ENCODE measurements at places on chromosomes 7 and 10.

DNA sequence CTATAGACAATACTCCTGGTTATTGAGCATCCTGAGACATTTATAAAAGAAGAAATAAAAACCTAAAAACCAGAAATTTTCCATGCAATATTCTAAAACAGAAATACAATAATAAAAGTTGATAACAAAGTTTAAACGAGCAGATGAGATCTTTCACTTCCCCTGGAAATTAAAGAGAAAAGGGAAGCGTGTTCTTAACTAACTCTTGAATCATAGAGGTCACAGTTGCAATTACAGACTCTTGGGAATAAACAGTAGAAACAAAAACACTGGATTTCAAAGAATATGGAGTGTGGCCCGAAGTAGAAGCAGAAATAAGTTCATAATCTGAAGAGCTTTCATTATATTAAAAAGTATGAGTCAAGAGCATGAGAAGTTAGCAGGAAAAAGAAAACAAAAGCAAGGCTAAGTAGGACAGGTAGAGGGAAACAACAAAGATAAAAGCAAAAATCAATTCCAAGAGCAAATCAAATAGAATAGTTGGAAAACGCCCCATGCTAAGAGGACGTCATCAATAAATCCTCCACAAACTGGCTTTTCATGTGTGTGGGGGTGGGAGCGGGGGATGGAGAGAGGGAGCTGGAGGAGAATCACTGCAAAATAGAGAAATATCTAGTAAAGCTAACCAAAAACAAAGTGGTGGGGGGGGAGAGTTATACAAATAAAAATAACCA is 55.2 kb upstream of the C10orf71 start:
- no peak for DNase-seq

DNA sequence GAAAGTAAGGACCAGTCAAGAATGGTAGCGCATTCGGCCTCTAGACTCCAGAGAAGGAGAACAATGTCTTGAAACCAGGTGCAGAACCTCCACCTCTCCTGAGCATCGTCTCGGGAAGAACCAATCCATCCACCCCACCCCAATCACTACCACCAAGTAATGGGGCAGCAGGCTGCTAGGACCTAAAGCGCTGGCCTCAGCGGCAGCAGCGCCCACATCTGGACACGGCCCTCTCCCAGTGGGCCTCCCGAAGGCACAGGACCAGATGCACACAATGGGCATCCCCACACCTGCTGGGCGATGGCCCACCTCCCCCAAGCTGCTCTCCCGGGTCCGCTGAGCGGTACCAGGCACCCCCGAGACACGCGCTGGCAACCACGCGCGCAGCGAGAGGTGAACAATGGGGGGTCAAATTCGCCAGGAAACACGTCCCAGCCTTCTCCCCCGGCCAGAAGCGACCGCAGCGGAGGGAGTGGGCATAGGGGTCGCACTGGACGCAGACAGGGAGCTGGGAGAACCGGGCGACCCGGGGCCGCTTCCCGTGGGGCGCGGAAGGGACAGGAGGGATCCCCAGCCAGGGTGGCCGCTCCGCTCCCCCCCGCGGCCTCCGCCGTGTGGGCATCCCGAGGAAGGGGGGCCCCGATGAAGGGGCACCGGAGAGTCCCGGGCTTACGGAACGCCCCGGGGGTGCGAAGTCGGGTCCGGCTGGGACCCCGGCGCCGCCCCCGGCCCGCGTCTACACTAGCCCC is 506 bp downstream of the CTTNBP2 start:
- no peak for DNase-seq

DNA sequence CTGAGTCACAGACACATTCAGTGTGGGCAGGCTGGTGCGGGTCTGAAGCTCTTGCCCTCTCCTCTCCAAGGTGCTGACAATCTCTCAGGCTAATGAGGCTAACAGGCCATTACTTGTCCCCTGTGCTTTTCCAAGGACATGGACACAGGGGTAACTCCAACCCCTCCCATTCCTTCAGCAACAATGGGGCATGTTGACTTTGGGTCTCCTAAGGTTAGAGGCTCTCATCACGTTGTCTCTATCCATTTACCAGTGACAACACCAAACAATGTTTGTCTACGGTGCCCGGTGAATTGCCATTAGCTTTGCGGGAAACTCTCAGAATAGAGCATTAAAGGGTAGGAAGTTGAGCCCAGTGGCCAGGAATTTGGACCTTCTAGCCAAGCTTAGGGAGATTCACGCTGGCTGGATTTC is 101.6 kb upstream of the TNS3 start:
- DNase-seq: no peak

- DNase-seq: no peak
These were observed 28.3 kb downstream of the WDR86 start for GRCh38 chr7:151381348-151382078.
